ENCODE measurements at places on chromosomes 11 and 22.

GRCh38 chr11:62030071-62030684 is 62.7 kb upstream of the FTH1 start:
- DNase-seq = no peak
- peaks cover 3% of the 10 kb centered on the region for H3K4me1 ChIP-seq
- no peaks in the 10 kb centered on the region for H3K36me3 ChIP-seq
- H3K27me3 ChIP-seq = no peaks in the 10 kb centered on the region
- no peak overlapping the region for H3K4me3 ChIP-seq

DNA sequence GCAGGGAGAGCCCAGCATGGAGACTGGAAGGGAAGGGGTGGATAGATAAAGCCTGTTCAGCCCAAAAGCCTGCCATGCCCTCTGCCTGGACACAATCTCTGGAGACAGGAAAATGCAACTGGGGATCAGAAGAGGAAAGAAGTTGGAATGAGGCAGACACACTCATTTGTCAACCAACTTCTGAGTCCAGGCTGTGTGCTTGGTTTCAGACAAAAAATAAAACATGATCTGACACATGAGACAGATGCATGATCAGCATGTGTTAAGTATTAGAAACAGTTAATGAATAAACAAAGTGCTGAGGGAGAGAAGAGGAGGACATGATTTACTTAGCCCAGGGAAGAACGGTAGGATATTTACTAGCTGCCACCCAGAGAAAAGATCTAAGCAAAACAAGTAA is 839 bp downstream of the LRRN4CL start:
- no peak overlapping the region for H3K4me3 ChIP-seq
- no peak overlapping the region for H3K27ac ChIP-seq
- H3K27me3 ChIP-seq = no peaks in the 10 kb centered on the region
- H3K36me3 ChIP-seq = peaks cover 9% of the 10 kb centered on the region
- H3K4me1 ChIP-seq = no peaks in the 10 kb centered on the region

DNA sequence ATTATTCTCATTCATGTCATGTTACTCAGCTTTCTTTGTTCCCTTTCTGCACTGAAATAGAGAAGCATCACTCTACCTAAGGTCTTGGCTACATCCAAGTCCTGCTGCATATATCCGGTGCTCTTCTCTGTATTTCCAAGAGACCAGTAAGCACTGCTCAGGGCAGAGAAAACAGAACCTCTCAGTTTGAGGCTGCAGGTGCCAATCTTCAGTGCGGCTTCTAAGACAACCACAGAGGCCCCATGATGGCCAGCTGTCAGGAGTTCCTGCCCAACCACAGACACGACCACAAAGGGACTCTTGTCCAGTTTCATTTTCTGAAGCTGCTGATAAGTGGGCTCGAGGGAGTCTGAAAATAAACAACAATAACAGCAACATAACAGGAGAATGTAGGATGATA is 378.4 kb upstream of the PITPNB start:
- H3K36me3 ChIP-seq = no peaks in the 10 kb centered on the region
- H3K4me1 ChIP-seq = no peaks in the 10 kb centered on the region
- no peak overlapping the region for H3K4me3 ChIP-seq
- H3K27ac ChIP-seq = no peak overlapping the region

DNA sequence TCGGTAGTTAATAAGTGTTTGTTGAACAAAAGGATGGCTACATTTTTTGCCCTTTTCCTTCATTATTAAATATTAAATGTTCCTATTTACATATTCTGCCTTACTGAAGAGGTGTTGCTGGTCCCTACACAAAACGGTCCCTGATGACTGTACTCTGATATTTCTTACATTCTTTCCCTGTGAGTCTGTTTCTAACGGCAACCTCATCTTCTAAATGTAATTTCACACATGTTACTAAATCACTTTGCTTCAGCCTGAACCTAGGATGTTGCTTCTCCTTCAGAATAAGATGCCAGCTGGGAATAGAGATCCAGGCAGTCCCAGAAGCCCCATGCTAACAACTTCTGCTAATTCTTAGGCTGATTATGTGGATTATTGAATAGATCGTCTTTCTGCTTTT is 50.3 kb downstream of the SPON1 start:
- no peak overlapping the region for H3K27ac ChIP-seq
- DNase-seq = no peak
- no peak overlapping the region for H3K4me3 ChIP-seq
- H3K4me1 ChIP-seq = no peaks in the 10 kb centered on the region

GRCh38 chr22:46286941-46287872 is 9.5 kb upstream of the GTSE1 start:
- H3K4me3 ChIP-seq = peak overlapping the region; percentile 85
- H3K36me3 ChIP-seq = peaks cover 8% of the 10 kb centered on the region
- peaks cover 18% of the 10 kb centered on the region for H3K4me1 ChIP-seq
- no peak for DNase-seq
- no peaks in the 10 kb centered on the region for H3K27me3 ChIP-seq

GRCh38 chr11:23078289-23078971 is 218.2 kb upstream of the CCDC179 start:
- no peaks in the 10 kb centered on the region for H3K27me3 ChIP-seq
- H3K36me3 ChIP-seq = no peaks in the 10 kb centered on the region

GRCh38 chr11:117705866-117706265 is 91.2 kb downstream of the DSCAML1 start:
- DNase-seq = no peak
- no peaks in the 10 kb centered on the region for H3K4me1 ChIP-seq
- no peak overlapping the region for H3K27ac ChIP-seq
- no peak overlapping the region for H3K4me3 ChIP-seq

DNA sequence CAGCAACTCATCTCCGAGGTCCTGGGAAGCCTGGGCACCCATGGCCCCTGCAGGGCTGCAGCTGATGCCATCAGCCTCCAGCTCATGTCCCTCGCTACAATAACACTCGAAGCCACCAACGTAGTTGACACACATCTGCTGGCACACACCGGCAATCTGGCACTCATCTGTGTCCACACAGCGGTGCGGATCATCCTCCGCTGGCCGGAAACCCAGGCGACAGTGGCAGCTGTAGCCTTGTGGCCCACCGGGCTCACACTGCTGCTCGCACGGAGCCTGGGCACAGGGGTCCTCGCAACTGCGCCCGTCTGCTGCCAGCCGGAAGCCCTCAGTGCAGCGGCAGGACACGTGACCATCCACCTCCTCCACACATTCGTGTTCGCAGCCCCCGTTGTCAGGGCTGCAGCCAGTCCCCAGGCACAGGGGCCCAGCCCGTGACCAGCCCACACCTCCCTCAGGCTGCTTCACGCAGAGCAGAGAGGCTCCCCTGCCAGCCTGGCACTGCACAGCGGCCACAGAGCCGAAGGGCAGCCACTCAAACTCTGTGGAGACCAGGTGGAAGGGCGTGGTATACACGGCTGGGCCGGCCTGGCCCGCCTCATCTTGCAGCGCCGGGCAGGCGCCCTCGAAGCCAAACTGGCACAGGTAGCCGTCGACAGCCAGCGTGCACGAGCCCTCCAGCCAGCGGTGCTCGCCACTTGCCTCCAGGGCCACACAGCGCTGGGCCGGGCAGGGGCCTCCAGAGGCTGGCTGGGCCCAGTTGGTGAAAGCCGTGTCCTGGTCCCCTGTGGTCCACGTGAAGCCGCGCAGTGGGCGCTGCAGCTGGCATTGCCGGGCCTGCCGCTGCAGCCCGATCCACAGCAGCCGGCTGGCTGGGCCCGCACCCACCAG is 678 bp downstream of the CD248 start:
- no peak overlapping the region for H3K27ac ChIP-seq
- no peak for DNase-seq
- H3K4me3 ChIP-seq = no peak overlapping the region
- H3K27me3 ChIP-seq = no peaks in the 10 kb centered on the region
- peaks cover 18% of the 10 kb centered on the region for H3K4me1 ChIP-seq

DNA sequence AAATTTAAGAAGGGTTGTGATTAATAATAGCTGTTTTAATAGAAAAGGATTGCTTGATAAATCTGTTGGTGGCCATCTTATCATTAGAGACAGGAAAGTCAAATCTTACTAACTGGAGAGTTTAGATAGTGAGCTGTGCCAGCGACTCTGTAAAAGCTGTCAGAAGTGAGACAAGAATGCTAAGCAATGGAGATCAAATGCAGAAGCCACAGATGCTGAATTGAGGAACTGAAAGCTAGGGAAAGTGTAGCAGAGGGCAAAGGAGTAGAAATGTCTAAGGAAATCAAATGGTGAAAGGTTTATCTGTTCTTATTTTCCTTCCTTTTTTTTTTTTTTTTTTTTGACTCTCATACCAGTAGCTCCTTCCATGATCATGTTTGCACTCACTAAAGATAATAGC is 13.7 kb downstream of the MS4A13 start:
- peaks cover 9% of the 10 kb centered on the region for H3K4me1 ChIP-seq
- DNase-seq = peak; percentile 35
- H3K4me3 ChIP-seq = no peak overlapping the region
- H3K27ac ChIP-seq = no peak overlapping the region
- H3K27me3 ChIP-seq = no peaks in the 10 kb centered on the region
- H3K36me3 ChIP-seq = no peaks in the 10 kb centered on the region

DNA sequence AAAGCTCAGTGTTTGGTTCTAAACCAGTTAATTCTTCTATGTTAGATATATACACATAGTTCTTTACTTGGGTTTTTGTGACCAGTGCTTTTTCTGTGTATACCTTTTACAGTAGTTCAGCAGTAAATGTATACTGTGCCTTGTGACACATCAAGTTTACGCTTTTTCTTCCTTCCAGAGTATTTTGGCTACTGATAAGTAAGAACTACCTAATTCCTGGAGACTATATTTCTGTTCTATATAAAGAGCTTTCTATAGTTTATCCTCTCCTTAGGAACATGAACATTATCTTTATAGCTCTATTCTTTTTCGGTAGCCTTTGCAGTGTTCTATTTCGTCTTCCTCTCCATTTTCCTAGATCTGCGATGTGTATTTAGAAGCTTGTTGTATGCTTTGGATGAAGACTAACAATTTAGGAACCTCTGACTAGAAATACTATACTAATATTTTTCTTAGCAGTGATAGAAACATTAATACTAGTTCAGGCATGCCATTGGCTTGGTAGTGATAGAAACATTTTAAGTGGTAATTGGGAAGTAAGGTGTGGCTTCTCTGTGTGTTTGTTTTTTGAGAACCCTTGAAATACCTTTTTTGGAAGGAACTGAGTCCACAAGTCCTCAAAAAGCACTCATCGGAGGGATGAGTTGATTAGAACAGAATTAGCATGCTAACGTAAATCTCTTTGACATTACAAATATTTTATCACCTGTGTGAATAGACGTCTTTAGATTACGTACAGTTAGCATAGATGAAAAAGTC is 74.6 kb downstream of the ARHGEF12 start:
- no peaks in the 10 kb centered on the region for H3K27me3 ChIP-seq
- no peak for DNase-seq
- no peak overlapping the region for H3K27ac ChIP-seq

DNA sequence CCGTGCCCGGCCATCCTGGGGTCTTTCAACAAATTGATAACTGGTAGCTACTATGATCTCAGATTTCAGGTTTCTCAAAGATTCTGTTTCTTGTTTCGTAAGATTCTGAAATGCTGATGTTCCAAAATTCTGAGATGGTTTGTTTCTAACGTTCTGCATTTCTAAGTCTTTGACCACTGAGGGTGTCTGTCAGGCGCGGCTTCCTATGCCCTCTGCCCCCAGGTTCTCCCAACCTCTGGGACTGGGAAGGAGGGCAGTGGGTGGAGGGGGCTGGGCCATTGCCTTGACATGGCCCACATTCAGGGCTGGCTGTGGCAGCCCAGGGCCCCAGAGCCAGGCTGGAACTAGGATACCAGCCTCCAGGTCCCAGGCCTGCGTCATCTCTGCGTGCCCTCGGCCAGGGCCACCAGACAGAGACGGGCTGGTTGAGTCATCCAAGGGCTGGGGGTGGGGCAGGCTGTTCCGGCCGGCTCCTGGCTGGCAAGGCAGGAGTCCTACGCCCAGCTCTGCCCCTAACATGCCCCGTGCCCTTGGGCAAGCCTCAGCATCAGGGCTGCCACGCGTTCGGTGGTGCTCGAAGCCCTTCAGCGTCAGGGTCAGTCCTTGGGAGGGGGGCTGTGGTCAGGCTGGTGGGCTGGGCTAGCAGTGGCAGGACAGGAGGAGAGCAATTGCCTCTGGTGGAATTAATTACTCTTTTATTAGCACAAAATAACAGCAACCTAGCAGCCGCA is 5.2 kb downstream of the TMEM134 start:
- peaks cover 41% of the 10 kb centered on the region for H3K4me1 ChIP-seq
- no peaks in the 10 kb centered on the region for H3K27me3 ChIP-seq
- no peak for DNase-seq
- no peaks in the 10 kb centered on the region for H3K36me3 ChIP-seq
- H3K4me3 ChIP-seq = peak overlapping the region; percentile 74
- peak overlapping the region; percentile 77 for H3K27ac ChIP-seq

DNA sequence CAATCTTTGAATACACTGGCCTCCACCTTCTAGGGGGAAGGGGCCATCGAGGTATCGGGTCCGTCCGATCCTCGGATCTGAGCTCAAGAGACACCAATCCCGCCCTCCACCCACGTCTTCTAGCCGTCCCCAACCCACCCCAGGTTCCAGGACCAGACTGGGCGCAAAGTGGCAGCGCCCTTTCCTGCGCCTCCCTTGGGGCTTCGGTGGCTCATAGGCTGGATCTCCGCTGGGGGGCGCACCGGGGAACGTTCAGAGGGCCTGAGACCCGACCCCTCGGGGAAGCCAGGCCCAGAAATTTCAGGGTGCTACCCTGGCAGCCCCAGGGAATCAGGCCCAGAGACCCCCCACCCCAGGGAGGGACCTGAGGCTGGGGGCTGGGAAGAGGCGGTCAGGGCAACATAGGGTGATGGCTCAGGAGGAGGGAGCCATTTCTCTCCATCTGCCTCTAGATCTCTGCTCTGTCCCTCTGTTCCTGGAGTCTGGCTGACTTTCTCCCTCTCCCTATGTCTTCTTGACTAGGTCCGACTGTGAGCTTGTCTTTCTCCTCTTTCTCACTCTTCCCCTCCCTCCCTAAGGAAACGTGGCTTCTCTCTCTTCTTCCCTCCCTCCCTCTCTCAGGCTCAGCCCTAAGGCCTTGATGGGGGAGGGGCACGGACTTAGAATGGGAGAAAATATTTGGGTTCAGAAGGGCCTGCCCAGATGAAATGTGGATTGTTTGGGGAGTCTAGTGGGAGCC is 1.1 kb downstream of the CREB3L1 start:
- 0 out of 2 replicates have a peak, but pooled peaks cover 2% of the 10 kb centered on the region for H3K27me3 ChIP-seq
- peak overlapping the region; percentile 70 for H3K4me3 ChIP-seq
- peak overlapping the region; percentile 42 for H3K27ac ChIP-seq
- no peaks in the 10 kb centered on the region for H3K36me3 ChIP-seq
- H3K4me1 ChIP-seq = 0 out of 2 replicates have a peak, but pooled peaks cover 5% of the 10 kb centered on the region

- no peak overlapping the region for H3K4me3 ChIP-seq
- 0 out of 2 replicates have a peak, but pooled peaks cover 5% of the 10 kb centered on the region for H3K27me3 ChIP-seq
- no peak for DNase-seq
- no peaks in the 10 kb centered on the region for H3K36me3 ChIP-seq
- no peak overlapping the region for H3K27ac ChIP-seq
- H3K4me1 ChIP-seq = no peaks in the 10 kb centered on the region
These were observed 47.8 kb upstream of the SHANK2 start for GRCh38 chr11:71300187-71300586.

DNA sequence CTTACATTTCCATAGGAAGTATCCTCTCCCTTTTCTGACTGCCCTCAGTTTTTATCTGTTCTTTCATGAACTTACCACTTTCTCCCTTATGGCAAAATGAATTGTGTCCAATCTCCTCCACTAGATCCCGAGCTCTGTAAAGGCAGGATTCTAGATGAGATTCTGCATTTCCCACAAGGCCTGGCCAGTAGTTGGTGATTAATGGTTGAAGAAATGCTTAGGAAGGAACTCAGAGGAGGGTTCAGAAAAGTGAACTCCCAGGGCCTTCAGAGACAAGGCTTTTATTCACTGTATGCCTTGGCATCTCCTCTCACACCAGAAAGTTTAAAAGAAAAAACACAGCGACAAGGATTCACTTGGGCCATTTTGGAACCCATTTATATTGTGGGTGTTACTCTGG is 66.2 kb downstream of the CCDC81 start:
- H3K27ac ChIP-seq = no peak overlapping the region
- no peaks in the 10 kb centered on the region for H3K36me3 ChIP-seq
- H3K4me1 ChIP-seq = peaks cover 11% of the 10 kb centered on the region
- no peak for DNase-seq
